ENCODE measurements at places on chromosomes 1 and 21. TPM values are rescaled to one million over a fixed set of nuclear protein-coding genes. Genes with fewer than 3 reads are reported as not detected.

- DNase-seq = no peak
These were observed 140.2 kb upstream of the RUNX1 start for GRCh38 chr21:35189077-35189863.

DNA sequence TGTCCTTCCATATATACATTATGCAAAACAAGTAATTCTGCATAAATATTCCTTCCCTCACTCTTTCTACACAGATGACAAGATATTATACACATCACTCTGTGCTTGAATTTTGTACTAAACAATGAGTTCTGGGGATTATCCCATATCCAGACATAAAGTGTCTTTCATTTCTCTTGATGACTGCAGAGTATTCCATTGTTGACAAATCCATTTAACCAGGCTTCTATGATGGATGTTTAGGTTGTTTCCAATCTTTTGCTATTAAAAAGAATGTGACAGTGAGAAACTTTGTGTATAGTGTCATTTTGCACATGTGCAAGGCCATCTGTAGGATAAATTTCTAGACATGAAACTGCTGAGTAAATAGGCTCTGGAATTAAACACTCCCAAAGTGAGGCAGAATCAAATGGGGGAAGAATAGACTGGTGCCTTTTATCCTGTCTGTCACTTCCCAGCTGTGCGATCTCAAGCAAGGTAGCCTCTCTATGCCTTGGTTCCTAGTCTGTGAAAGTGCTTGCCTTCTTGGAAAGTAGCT, 29.9 kb upstream of the ATP2B4 start:
- DNase-seq = no peak

- no peak for DNase-seq
These were observed 2110.3 kb downstream of the NCAM2 start for GRCh38 chr21:23108533-23108932.

DNA sequence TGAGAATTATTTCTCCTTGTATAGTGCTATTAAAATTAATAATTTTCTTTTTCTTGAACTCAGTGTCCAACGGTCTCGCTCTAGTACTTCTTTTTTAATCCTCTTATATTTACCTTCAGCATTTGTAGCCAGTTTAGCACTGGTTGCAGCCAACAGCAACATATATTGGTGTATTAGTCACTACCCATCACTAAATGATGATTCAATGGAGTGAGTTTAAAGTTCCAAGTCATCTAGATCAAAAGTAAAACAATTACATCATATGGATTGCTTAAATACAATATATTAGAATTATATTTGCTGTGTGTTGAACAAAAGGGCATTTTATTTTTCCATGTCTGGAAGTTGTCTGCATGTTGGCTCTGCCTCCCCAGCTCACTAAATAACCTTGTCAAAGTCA, 591.8 kb downstream of the ADGRL2 start:
- DNase-seq = peak; percentile 16

GRCh38 chr1:197674286-197674685, 101.0 kb downstream of the DENND1B start:
- DNase-seq = no peak

GRCh38 chr1:242629396-242629795, 104.9 kb upstream of the PLD5 start:
- peak; percentile 36 for DNase-seq

Gene AGT
- not detected for total RNA-seq

Data from Caki2 (cell line).